ENCODE measurements at places on chromosomes 1 and 21.

- DNase-seq, result no peak
These were observed 15.6 kb upstream of the CHIA start for GRCh38 chr1:111275079-111275478.

GRCh38 chr1:118815909-118816308 lies 172.2 kb downstream of the TBX15 start:
- DNase-seq, result no peak

- DNase-seq, result peak; percentile 55
These were observed 275.4 kb upstream of the BEND5 start for GRCh38 chr1:49052102-49052501.

DNA sequence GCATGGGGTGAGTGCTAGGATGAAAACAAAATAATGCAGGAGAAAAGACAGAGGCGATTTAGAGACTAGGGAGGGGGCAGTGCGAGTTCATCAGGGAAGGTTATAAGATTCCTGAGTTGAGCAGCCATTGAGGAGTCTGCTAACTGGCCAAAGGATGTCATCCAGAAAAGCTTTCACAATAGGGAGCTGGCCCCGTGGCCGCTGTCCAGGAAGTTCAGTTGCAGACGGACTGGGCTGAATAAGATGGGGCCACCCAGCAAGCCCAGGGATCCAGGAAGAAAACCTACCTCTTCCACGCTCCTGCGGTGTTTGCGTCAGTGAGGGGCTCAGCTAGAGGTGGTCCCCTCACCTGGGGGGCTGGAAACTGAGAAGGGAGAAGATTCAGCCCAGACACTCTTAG lies 4.0 kb upstream of the PKP1 start:
- no peak for DNase-seq

DNA sequence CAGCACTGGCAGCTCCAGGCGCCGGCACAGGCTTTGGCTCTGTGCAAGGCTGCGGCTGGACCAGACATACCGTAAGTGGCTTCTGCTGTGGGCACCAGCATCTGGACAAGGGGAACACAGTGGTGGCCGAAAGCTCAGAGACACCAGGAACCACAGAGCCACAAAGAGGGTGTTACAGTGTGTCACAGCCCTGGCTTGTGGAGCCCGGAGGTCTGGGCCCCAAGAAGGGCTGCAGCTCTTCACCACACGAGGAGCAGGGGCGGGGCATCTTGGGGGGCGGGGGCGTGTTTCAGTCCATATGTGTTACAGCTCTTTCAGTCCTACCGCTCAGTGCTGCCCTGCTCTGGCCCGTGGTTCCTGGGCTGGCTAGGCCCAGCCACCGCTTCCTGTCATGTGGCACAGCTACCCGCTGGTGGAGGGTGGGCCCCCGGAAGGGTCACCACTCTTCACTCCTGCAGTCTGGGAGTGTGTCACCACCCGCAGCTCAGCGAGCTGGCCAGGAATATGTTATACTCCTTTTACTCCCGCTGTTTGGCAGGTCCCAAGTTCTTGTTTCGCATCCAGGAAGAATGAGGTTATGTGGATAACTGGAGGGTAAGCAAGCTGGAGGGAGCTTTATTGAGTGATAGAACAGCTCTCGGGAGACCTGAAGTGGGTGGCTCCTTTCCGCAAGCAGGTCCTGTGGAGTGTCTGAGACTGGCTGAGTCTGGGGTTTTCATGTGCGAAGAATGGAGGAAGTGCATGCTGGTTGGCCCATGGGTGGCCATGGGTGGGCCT lies 3.3 kb upstream of the LSM10 start:
- DNase-seq, result no peak

DNA sequence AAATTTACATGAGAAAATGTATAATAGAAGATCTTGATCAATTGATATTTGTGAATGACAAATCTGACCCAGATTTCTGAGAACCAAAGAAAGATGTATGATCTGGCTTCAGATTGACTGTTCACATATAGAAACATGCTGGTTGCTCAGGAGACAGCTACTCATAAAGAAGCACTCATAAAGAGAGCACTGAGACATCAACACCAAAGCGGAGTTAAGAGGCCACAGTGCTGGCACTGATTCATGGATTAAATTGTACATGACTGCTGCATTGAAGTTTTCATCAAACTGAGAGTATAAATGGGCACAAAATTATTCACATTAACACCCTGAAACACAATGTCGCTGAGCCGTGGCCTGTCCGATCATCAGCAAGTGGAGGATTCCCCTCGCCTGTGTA lies 46.2 kb downstream of the SH3GLB1 start:
- DNase-seq, result no peak

GRCh38 chr1:172220376-172220775 lies 200.1 kb upstream of the C1orf105 start:
- DNase-seq, result no peak

DNA sequence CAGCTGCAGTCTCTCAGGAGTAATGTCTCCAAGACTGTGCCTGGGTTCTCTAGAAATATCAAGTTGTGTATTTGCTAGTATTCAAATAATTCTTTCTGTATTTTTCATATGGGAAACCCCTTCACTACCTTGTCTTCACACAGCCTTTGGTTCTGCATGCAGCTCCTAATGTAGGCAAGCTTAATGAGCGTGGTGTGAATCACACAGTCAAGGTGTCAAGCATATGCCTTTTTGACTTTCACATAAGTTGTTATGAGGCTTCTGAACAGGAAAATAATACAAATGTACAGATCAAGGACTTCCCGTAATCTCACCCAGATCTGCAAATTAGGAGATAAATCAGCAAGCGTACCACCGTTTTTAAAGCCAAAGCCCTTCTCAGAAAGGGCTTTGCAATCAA lies at the start of gene FCRL3:
Gene FCRL3 (minus strand): TSS at position 38 of the 400 bp plus-strand sequence. CDS start 280 bp downstream, outside the sequence.
- no peak for DNase-seq

GRCh38 chr1:121558514-121558913 lies 373.7 kb downstream of the SRGAP2C start:
- DNase-seq, result no peak

DNA sequence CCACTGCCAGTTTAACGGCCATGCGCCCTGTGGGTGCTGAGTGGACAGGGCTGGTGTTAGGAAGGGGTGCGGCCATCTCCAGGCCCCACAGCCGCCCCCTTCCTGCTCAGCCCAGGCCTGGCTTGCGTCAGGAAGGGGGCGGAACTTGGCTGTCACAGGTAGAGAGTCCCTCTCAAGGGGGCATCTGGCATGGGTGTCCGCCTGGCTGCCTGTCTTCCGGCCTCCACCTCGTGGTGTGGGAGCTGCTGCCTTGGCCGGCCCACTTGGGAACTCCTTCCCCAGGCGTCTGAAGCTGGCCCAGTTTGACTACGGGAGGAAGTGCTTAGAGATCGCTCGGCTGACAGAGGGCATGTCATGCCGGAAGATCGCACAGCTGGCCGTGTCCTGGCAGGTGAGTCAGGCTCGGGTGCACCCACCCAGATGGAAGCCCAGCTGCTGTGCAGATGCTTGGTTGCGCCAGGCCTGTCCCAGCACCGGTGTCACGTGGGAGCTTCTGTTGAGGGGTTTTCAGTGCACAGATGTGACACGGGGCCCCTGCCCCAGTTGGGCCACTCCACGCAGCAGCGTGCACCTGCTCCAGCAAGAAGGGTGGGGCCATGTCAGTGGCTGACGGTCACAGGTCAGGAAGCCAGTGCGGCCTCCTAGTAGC lies 9.1 kb upstream of the ATAD3B start:
- no peak for DNase-seq

- DNase-seq, result no peak
These were observed 33.4 kb downstream of the HSD17B7 start for GRCh38 chr1:162823771-162824525.

DNA sequence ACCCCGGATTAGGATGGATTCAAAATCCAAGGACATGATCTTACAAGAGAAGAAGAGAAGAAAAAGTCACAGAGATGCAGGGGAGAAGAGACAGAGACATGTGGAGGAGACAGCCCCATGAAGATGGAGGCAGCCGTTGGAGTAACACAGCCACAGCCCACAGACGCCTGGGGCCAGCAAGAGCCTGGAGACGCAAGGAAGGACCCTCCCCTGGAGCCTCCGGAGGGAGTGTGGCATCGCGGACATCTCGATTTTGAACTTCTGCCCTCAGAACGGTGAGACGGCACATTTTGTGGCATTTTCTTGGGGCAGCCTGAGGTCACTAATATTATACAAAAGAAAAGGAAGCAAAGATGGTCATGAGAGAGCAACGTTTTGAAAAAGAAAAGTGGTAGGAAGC lies 28.8 kb downstream of the ABCG1 start:
- DNase-seq, result no peak

- no peak for DNase-seq
These were observed 32.4 kb downstream of the MORN1 start for GRCh38 chr1:2358651-2359640.

- DNase-seq, result no peak
These were observed 157.0 kb downstream of the ADSS2 start for GRCh38 chr1:244294599-244295224.

DNA sequence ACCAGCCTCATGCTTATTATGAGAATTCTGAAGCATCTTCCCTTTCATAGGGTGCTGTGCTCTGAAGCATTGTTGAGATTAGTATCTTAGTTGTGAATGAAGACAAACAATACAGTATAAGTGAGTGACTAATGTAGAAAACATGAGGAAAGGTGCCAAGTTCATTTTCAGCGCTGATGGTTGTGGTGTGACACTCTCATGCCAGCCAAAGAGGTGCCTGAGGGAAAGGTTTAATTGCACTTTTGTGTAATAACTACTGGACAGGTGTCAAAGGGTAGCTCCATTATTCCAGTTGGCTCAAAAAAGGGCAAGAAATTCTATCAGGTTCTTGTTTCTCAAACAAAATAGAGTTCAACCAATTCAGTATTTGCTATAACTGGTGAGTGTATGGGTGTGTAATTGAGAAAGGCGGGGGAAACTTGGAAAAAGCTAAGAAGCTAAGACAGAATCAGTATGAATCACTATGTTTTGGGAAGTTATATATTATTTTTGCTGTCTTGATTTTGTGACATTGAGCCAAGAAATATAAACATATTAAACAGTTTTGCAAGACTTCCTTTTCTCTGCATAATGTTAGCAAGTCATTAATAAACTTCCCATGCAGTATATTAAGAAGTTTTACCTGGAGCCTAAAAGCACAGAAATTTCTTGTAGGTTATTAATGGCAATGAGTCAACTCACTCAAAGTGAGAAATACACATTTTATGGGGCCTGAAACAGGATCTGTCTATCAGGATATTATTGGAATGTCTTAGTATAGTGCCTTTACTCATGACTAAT lies 31.8 kb downstream of the KCNK2 start:
- no peak for DNase-seq

DNA sequence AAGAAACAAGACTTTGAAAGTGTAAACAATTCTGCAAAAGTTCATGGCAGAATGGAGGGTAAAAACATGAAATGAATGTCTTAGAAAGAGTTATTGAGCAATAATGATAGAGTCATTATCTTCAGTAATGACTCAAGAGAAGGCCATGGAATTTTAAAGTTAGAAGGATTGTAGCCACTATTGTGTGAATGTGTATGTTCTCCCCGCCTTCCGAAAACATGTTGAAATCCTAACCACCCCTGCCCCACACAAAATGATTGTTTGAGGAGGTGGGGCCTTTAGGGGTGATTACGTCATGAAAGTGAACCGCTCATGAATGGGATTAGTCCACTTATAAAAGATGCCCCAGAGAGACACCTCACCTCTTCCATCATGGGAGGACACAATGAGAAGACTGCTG lies 93.8 kb upstream of the CCDC190 start:
- no peak for DNase-seq

DNA sequence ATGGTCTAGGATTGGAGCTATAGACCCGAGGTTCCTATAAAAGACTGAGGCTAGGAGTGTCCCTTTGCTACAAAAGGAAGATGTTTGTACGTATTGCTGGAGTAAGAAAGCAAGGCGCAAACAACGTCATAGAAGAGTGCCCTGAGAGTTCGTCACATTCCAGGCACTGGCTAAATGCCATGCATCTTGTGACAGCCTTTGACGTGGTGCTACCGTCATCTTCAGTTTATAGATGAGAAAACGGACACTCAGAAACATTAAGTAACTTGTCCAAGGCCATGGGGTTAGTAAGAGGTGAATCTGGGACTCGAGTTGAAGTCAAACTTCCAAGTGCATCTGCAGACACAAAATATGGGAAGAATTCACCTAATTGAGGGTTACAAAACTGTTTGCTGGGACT lies 104.2 kb upstream of the SLC45A1 start:
- DNase-seq, result no peak

- no peak for DNase-seq
These were observed 31.3 kb downstream of the C8B start for GRCh38 chr1:56934430-56935060.

- DNase-seq, result peak; percentile 3
These were observed 310.6 kb downstream of the SEC16B start for GRCh38 chr1:177659281-177659680.

GRCh38 chr1:186059311-186059710 lies 315.7 kb downstream of the TPR start:
- no peak for DNase-seq

DNA sequence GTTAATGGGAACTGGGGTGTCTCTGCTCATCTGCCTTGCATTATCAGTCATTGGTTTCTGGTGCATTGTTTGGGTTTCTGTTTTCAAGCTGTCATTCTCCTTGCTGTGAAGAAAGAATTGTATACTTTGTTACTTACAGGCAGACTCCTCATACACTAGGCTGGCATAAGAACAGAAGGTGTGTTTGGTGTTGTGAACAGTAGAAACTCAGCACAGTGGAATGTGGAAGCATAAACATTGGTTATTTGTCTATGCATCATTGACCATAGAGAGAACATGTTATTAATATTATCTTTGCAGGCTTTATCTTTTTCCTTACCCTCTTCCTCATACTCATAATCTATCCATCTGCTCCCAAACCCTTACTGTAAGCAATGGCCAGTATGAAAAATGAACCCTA lies 18.2 kb downstream of the C1orf87 start:
- no peak for DNase-seq

DNA sequence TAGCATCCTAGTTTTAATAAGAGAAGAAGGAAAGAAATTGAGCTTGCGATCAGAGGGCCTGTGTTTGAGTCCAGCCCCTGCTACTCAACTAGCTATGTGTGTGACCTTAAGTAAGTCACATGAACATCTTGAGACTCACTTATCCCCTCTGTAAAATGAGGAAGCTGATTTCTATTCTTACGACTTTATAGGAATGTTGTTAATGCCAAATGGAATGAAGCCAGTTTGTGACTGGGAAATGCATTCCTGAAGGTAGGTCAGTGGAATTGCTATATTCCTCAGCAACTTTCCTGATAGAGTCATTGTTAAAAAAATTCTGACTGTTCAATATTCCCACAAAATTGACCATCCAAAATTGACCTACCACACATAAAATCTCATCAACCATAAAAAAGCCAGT lies 14.9 kb downstream of the FASLG start:
- no peak for DNase-seq

Data from NCI-H748 treated with DMSO at 0.1 percent for 48 hours (cell line).